ENCODE measurements at places on chromosomes 3 and 15.

DNA sequence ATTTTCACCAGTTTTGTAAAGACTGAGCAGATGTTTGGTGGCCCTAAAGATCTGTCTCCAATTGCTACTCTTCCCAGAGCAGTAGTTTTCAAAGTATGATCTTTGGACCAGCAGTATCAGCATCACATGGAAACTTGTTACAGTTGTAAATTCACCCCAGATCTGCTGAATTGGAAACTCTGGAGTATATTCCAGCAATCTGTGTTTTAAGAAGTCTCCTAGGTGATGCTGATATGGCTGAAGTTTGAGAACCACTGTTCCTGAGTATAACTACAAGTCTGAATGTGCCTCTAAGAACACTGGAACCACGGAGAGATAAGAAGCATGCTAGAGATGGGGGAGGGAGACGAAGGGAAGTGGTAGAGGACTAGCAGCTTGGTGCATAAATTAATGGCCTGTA, 45.7 kb downstream of the NUDT16 start:
- no peak for DNase-seq

GRCh38 chr3:39156421-39156820, 3.0 kb upstream of the CSRNP1 start:
- no peak for DNase-seq

DNA sequence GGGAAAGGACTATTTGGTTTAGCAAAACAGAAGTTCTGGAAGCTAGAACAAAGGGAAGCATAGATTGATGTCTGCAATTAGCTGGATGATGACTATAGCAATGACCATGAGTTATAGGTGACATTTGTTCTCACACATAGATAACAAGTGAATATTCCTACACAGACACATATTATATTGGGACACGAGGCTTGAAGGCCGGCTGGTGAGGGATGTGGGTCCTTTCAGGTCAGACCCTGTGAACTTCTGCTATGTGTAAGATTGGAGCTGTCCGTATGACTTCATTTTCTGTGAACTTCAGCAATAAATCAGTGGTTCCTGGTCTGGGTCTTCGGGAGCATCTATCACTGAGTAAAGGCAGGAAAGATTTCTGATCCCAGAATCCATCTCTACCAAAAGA, 253.6 kb upstream of the CFAP20DC start:
- DNase-seq: no peak

GRCh38 chr15:41096178-41096577, 19.9 kb downstream of the INO80 start:
- no peak for DNase-seq

GRCh38 chr15:76064375-76064774, 4.6 kb downstream of the TMEM266 start:
- no peak for DNase-seq
